ENCODE measurements at places on chromosomes 11 and 22.

DNA sequence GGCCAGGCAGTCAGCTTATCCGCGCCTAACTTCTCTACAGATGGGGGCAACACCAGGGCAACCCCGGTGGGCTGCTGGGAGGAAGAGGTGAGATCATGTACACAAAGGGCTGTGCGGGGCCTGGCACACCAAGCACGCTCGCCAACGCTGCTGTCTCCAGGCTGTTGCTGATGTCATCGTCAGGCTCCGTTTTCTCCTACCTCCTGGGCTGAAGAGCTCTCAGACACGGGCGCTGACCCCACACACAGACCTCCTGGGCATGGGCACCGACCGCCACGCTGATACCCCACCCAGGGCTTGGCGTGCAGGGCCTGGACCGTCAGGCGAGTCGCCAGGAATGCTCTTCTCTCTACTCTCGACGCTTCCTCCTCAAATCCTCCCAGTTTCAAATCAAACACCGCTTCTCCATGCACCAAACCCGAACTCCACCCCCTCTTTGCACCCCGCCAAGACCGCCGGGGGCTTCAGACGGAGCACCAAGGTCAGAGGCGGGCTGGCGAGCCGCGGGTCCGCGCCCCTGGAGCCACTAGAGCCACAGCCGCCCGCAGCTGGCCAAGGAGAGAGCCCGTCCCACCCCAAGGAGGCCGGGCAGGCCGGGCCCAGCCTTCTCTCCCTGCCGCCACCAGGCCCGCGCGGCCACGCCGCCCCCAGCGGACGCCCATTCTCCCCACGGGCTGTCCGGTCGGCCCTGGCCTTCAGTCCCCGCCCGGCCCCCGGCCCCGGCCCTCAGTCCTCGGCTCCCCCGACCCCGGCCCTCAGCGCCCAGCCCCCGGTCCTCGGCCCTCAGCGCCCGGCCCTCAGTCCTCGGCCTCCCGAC, 772 bp downstream of the SBF1 start:
- peak; percentile 52 for DNase-seq

DNA sequence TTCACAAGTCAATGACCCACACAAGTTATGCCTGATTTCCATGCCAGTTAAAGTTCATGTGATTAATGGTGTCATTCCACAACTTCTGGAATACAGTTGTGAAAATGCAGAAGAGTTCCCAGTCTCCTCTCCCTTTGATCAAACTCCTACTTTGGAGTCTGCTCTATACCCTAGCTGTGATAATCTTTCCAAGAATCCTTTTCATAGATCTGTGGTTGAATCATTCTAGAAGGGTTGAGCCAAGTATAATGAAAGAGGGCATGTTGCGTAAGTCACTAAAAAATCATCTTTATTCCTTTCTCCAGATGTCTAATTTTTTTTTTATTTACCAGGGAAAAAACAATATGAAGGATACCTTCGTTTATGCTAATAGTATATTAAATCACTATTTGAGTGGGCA, 89.7 kb upstream of the CARD18 start:
- no peak for DNase-seq

DNA sequence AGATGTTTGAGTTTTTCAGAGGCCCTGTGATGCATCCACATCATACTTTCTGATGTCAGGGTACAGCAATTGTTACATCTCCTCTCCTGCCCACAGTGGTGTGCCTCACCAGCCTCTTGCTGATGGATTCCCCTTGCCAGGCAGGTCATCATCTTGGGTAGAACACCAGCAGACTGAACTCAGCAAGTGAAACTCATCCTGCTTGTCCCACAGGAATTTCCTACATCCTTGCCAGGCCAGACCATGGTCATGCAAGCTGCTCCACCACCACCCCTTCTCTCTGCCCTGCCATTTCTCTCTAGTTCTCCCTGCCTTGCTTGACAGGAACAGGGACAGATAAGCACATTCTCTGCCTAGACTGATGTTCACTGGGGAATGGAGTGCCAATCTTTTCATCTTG, 85.9 kb downstream of the PAX6 start:
- no peak for DNase-seq

- no peak for DNase-seq
These were observed 18.8 kb downstream of the MYEOV start for GRCh38 chr11:69312453-69313404.

DNA sequence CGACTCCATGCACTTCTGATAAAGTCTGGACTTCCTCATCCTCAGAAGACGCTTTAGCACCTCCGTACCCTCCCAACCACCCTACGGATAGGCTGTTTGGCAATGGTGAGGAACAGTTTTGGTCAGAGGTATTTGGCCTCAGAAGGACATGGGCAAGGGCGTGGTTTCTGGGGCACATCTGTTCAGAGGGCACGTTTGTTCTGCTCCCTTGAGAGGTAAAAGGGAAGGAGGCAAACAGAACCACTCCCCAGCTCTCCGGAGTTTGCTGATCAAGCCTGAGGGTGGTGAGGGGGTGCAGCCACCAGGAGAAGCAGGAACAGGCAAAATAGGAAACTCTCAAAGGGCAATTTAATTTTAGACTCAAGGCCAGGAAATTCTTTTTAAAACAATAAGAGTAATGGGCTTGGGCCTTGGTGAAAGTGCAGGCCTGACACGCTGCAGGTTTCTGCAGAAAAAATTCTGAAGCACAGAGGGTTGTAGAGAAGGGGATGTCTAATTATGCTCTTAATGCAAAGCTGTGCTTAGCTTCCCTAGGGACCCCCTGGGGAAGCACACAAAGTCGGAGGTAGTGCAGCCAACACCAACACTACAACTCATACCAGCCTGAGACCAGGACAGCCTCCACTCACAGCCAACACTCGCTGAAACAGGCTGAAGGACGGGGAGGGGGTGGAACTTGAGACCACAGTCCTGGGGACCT, 23.3 kb downstream of the ETS1 start:
- no peak for DNase-seq
